ENCODE measurements at places on chromosomes 6 and 20.

- DNase-seq, result no peak
Observed at GRCh38 chr6:150366118-150366778, 2.6 kb upstream of the IYD start.

GRCh38 chr6:47532981-47533585 is 55.5 kb downstream of the CD2AP start:
- no peak for DNase-seq

DNA sequence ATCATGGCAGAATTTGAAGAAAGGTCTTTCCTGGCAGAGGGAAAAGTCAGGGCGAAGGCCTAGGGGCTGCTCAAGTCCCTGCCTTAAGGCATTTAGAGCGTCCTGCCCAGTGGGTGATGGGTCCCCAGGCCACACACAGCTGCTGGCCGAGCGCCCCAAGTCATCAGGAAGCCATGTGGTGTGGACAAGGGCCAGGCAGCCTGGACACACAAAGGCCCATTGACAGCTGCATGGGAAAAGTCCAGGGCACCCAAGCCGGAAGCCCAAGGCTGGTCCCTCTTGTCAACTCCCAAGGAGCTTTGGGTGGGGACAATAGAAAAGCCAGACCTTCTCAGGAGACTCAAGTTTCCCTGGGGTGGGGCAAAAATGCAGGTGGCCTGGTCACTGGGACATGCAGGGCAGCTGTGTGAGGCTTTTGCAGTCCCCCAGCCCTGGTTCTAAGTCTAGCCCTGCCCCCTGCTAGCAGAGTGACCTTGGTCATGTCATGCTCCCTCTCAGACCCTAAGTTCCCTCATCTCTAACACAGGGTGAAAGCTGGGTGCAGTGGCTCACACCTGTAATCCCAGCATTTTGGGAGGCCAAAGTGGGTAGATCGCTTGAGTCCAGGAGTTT is 44.3 kb upstream of the PTGIS start:
- no peak for DNase-seq

GRCh38 chr6:163496205-163496604 is 81.7 kb downstream of the QKI start:
- no peak for DNase-seq

GRCh38 chr6:144477856-144478255 is 192.7 kb downstream of the UTRN start:
- no peak for DNase-seq

All from retinal pigment epithelial cell (primary cell).